Stimulated activated CD8-positive, alpha-beta memory T cell treated with anti-CD3 and anti-CD28 coated beads, Interleukin-4, amount 100 ng/mL, for 4 hours (primary cell): ENCODE measurements at places on chromosomes 3 and 15.

DNA sequence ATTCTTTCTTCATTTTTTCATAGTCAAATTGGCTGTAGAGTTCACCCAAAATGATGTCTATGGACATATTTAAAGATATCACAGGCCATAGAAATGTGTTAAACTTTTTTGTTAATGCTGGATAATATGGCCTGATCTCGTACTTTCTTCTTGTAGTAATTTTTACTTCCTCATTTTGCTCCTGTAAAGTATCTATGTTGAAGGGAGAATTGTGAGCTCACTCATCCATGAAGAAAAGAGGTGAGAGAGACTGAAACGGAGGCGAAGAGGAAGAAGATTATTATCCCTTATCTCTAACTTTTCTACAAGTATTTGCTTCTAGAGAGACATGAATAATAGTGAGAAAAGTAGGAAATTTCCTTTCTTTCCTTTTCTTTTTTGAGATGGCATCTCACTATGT is 613.8 kb upstream of the TBL1XR1 start:
- no peak for DNase-seq

GRCh38 chr15:77815015-77815414 is 182.3 kb upstream of the LINGO1 start:
- DNase-seq: no peak

DNA sequence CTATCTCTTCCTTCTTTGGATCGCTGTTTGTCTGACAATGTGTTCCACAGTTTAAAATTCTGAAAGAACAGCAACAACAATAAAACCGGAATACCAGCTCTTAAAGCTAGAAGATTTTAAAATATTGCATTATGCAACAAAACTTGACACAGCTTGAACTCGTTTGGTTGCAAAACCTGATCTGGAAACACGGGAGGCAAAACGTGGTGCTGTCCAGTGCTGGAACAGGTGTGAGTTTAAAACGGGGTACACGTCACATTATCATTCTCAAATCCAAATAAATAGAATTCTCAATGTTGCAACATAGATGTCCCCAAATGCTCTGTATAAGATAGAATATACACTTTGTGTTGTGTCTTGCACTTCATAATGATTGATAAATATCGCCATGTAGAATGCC is 110.9 kb upstream of the LYSMD4 start:
- no peak for DNase-seq

GRCh38 chr15:43872416-43873020 is 45.7 kb downstream of the WDR76 start:
- DNase-seq: no peak

DNA sequence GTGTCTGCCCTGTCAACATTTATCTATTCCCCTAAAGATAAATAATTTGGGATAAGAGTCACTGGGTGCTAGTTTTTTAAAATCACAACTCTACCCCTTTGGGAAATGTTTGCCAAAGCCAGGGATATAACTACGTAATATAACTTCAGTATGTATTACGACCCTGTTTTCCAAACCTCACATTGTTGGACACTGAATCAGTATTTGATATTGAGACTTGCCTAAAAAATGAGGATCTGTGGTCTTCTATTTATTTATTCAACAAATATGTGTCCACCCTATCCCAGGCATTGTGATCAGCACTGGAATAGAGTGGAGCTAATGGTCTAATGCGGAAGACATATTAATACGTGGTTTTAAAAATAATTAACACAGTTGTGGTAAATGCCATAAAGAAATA is 4.5 kb upstream of the MGA start:
- DNase-seq: no peak

GRCh38 chr3:159872374-159873109 is 116.1 kb upstream of the IL12A start:
- DNase-seq: no peak

- DNase-seq: no peak
These were observed 32.6 kb upstream of the ATP11B start for GRCh38 chr3:182760576-182761164.

GRCh38 chr3:126887686-126888085 is 95.2 kb upstream of the PLXNA1 start:
- DNase-seq: no peak

DNA sequence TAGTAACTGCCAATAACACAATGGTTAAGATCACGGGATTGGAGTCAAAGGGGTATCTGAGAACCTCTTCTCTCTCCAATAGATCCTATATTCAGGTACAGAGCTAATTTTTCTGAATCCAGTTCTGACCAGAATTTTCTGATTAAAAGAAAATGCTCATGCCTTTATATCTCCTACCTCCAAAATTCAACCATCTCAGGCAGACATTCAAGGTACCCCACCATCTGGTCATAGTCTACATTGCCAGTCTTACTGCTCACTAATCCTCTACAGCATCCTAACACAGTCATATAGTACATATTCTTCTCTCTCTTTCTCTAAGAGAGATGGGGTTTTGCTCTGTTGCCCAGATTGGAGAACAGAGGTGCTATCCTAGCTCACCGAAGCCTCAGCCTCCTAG is 59.1 kb downstream of the LSAMP start:
- DNase-seq: no peak

- DNase-seq: no peak
These were observed 372.0 kb upstream of the ATP10A start for GRCh38 chr15:26234976-26235767.

GRCh38 chr15:61951949-61952348 is 108.3 kb downstream of the VPS13C start:
- no peak for DNase-seq

DNA sequence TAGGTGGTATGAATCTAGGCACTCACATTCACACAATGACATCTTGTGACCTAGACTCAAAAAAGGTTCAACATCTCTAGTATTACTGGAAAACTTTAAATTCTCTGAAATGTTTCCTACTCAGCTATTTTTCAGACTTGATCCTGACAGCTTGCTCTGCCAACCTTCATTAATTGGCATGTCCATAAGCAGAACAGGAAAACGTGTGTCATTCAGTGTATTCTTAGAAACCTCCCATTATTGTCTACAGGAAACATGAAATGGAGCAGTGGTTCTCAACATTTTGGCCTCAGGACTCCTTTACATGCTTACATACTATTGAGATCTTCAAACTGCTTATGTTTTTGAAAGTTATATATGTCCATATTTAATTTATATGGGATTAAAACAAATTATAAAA is 363.2 kb downstream of the NAALADL2 start:
- no peak for DNase-seq

- no peak for DNase-seq
These were observed 18.4 kb upstream of the INSYN1 start for GRCh38 chr15:73771385-73772045.

DNA sequence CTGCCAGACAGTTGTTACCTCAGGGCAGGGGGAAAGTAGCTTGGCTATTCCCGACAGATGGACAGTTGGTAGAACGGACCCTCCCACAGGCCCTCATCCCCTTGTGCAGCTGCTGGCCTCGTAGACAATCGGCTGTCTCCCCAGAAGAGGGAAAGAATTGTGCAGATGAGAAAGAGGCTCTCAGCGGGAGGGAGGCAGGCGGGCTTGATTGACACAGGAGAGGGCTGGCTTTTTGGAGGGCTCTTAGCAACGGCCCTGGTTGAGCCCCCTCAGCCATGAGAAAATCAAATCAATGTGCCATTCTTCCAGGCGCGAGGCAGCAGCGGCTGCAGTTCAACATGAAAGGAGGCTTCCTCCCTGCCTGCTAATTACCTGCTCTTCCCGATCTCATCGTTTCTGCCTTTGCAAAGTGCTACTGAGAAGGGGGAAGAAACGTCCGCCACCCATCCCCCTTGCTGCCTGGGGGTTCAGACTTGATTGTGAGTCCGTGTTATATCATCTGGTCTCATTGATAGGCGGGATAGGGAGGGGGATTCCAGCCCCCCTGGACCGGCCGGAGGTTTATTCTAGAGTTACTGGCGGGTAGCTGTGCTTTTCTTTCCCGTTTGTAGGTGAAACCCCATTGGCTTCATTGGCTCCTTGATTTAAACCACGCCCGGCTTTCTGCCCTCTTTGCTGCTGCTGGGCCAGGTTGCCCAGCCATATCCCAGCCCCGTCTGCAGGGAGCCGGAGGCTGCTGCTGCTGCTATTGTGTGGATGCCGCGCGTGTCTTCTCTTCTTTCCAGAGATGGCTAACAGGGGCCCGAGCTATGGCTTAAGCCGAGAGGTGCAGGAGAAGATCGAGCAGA is at the start of gene TAGLN3:
TAGLN3 (plus strand) TSS at position 287 of the 848 bp plus-strand sequence; CDS start at position 788, 501 bp downstream.
- no peak for DNase-seq

DNA sequence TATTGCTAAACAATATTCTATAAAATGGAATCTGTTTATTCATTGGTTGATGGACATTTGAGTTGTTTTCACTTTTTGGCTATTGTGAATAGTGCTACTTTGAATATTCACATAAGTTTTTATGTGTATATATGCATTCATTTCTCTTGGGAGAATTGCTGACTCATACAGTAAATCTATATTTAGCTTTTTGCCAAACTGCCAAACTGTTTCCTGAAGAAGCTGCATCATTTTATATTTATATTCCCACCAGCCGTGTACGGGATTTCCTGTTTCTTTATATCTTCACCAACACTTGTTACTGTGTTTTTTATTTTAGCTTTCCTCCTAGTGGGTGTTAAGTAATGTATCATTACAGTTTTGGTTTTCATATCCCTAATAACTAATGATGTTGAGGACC is 12.5 kb upstream of the TCAIM start:
- no peak for DNase-seq

DNA sequence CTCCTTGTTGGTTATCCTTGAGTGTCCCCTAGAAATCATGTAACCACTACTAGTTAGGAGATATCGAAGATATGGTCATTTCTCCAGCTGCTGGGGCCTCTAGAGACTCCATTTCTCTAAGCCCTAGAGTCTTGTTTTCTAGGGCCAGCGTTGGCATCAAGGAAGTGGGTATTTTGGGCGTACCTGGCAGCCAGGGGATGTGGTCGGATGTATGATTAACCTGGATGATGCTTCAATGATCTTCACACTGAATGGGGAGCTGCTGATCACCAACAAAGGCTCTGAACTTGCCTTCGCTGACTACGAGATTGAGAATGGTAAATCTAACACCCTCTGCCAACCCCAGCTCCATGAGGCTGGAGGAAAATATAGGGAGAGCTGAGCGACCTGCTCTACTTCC is 325.5 kb downstream of the RYR3 start:
- DNase-seq: no peak

- no peak for DNase-seq
These were observed 75.7 kb downstream of the ATP10A start for GRCh38 chr15:25787381-25787780.

DNA sequence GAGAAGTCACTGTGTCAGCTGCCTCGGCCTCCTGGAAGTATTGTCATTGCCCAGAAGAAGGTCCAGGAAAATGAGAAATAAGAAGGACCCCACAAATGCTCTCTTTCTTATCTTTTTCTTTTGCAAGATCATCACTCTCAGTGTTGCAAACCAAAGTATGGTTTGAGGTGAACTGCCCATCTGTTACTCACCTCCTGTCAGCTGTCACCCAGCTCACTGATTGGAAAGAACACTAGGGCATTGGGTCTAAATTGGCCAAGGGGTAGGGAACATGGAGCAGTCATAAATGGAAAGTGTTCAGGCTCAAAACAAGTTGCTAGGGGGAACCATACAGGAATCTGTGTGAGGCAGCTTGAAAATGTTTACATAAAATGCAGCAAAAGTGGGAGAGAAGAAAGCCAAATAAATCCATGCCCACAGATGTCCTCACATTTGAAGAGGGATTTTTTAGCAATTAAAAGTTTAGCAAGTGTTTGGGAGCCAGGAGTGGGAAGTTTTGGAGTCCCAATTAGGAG is 431.2 kb upstream of the THBS1 start:
- DNase-seq: no peak

- no peak for DNase-seq
These were observed 138.8 kb downstream of the ZNF609 start for GRCh38 chr15:64599226-64599625.

DNA sequence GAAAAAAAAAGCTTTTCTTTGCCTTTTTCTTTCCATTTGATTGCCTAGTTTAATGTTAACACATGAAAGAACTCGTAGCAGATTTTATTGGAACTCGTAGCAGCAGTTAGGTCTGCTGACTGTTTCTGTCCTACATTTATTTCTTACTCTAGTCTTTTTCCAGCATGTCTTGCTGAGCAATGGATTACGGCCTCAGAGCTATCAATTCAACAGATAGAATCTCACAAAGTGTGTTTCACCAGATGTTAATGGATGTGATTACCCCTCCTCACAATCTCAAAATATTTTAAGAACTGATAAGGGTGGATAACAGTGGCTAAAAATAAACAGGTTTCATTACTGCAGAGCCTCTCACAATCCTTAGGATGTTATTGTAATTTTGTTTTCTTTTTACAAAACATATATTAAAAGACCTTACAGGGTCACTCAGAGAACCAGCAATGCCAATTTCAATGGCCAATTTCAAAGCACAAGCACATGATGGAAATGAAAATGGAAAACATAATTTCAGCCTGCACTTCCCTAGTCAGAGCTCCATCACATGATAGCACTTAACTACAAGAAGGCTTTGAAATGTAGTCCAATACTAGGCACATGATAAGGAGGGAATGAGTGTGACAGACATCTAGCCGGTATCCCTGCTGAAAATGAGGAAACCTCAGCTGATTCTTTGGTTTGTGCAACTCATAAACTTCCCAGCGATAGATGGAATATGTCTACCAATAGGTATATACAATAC is 838.1 kb upstream of the SEMA6D start:
- no peak for DNase-seq

- no peak for DNase-seq
These were observed 79.9 kb upstream of the PRR23E start for GRCh38 chr3:127112796-127113570.

GRCh38 chr3:134437211-134437752 is 48.5 kb downstream of the ANAPC13 start:
- DNase-seq: no peak

DNA sequence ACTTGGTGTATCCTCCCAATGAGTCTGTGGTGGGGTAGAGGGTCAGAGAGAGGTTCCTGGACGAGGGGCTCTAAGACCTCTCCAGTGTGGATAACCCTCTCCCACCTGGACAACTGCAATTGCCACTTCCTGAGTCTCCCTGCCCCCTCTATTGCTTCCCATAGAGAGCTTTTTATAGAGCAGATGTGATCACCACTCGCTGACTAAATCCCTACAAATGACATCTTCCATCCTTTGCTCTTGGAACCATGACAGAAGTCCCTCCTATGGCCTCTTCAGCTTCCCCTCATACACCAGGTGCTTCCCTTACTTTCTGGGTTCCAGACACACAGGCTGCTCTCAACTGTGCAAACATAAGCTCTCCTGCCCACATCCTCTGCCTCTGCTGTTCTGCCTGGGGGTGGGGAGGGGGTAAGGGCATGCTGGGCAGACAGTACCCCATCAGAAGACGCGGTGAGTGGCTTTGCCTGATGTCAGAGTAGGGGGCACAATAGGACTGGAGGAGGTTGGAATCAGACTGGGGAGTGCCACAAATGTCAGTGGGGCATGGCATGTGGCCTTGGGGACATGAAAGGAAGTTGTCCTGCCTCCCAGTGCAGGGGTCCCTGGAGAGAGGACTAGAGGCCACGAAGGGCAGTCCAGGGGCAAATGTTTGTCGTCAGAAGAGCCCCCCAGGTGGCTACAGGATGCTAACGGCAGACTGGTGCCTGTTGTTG is 15.2 kb downstream of the ITIH3 start:
- no peak for DNase-seq

DNA sequence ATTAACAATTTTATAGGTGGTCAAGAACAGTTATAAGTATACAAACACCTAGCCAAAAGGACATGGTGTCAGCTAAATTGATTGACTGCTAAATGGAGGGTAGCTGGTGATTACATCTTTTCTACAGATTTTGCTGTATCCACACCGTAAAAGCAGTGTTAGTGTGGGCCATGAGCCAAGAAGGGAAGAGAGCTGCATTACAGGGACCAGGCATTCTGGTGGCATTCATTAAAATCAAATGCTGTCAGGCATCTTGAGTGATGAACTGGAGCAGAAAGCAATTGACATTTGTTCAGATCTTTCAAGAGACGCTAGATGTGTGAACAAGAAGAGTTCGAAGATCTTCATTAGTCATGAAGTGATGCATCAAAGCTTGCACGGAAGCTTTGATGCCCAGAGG is 177.9 kb downstream of the ARPP21 start:
- DNase-seq: no peak
